PC-9 (cell line): ENCODE measurements at places on chromosomes 12 and 14. TPM values are rescaled to one million over a fixed set of nuclear protein-coding genes. Genes with fewer than 3 reads are reported as not detected.

- H3K27ac ChIP-seq: no peak overlapping the region
- H3K27me3 ChIP-seq: peaks cover 99% of the 10 kb centered on the region
- DNase-seq: no peak
- no peaks in the 10 kb centered on the region for H3K36me3 ChIP-seq
- H3K4me3 ChIP-seq: no peak overlapping the region
Observed at GRCh38 chr12:2647186-2647585, 147.6 kb upstream of the FKBP4 start.

- H3K4me1 ChIP-seq: no peaks in the 10 kb centered on the region
- no peak overlapping the region for H3K4me3 ChIP-seq
- no peaks in the 10 kb centered on the region for H3K27me3 ChIP-seq
- no peak for DNase-seq
- no peaks in the 10 kb centered on the region for H3K36me3 ChIP-seq
- H3K27ac ChIP-seq: no peak overlapping the region
Observed at GRCh38 chr14:82223276-82223675, 689.6 kb upstream of the SEL1L start.

GRCh38 chr14:77868552-77869285 is 68.8 kb downstream of the ADCK1 start:
- no peak for DNase-seq
- no peaks in the 10 kb centered on the region for H3K27me3 ChIP-seq
- H3K36me3 ChIP-seq: no peaks in the 10 kb centered on the region
- no peak overlapping the region for H3K27ac ChIP-seq

DNA sequence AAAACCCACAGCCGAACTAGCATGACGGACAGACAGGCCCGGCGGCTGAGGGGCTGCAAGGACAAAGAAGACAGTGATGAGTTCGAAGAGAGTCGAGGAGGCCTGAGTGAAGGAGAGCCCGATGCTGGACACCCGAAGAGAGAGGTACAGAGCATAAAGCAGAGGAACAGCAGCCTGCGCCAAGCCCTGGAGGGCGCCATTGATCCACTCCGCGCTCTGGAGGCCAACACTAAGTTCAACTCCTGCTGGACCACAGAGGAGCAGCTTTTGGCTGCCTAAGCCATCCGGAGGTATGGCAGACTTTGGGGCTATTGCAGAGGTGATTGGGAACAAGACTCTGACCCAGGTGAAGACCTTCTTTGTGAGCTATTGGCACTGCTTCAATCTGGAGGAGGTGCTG is 7.8 kb upstream of the PLXNC1 start:
- DNase-seq: peak; percentile 20
- H3K27me3 ChIP-seq: peaks cover 3% of the 10 kb centered on the region
- no peaks in the 10 kb centered on the region for H3K36me3 ChIP-seq
- H3K4me1 ChIP-seq: no peaks in the 10 kb centered on the region
- no peak overlapping the region for H3K27ac ChIP-seq

DNA sequence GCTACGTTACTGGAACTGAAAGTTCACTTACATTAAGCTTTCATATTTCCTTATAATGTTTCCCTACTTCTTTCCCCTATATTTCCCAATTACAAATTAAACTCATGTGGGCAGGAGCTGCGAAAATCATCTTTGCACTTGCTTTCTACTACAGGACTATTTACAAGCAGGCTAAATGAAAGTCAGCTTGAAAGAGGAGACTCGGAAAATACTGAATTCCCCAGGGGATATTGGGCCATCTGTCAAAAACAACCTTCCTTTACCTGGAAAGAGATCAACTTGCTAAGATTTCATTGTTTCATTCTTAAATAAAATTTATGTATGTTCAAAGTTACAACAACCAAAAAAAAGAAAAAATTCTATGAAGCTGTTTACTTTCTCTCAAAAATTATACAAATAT is 92.8 kb upstream of the BBS10 start:
- H3K4me1 ChIP-seq: no peaks in the 10 kb centered on the region
- H3K36me3 ChIP-seq: no peaks in the 10 kb centered on the region
- H3K4me3 ChIP-seq: no peak overlapping the region

Gene ADAMTS20
- total RNA-seq: 1.0 and 1.6 TPM in 2 replicates

Gene TMEM179
- not detected in 2 replicates for total RNA-seq
